ENCODE measurements at places on chromosomes 3 and 15.

DNA sequence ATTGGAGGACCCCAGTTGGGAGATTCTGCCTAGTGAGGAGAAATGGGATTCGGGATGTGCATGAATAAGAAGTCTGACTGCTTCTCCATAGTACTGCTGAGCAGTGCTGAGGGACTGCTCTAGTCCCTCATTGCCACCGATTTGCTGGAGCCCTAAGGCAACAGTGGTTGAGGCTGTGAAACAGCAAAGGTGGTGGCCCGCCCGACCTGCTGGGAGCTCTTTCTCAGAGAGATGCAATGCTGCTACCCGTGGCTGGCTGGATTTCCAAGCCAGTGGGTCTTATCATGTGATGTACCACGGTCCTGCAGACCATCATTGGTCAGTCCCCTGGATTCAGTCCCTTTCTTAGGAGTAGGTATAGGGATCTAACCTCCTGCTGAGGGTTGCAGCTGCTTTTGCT lies 42.6 kb upstream of the GCSAM start:
- no peak for DNase-seq

DNA sequence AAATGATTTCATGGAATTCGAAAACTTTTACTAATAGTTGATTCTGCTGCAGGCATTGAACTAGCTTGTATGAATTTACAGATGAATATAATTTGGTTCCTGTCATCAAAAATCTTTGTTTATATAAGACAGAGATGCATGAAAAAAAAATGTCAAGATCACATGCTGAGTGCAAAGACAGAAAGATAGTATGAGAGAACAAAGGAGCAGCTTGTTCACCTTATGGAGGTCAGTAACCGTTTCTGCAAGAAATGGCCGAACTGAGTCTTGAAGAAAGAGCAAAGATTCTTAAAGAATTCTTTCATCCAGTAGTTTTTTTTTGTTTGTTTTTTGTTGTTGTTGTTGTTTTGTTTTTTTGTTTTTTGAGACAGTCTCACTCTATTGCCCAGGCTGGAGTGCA lies 450.6 kb downstream of the TUSC7 start:
- DNase-seq, result no peak

- peak; percentile 70 for DNase-seq
Observed at GRCh38 chr3:21893242-21893641, 142.2 kb upstream of the ZNF385D start.

DNA sequence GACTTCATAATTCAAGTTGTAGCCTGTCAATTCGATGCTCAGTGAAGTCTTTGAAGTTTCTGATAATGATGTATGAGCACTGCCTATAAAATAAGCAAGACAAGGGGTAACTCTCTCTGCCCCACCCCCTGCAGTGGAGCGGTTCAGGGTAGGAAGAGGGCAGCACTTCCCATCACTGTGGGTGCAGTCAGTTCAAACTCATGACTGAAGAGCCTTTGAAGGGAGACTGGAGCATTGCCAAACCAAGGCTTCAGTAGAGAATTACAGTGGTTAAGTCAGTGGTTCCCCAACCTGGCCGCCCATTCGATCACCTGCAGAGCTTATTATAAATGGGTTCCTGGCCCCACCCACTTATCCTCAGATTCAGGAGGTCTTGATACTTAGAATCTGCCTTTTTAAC lies 190.6 kb downstream of the SHQ1 start:
- DNase-seq, result no peak
